ENCODE measurements at places on chromosomes 12 and 14.

DNA sequence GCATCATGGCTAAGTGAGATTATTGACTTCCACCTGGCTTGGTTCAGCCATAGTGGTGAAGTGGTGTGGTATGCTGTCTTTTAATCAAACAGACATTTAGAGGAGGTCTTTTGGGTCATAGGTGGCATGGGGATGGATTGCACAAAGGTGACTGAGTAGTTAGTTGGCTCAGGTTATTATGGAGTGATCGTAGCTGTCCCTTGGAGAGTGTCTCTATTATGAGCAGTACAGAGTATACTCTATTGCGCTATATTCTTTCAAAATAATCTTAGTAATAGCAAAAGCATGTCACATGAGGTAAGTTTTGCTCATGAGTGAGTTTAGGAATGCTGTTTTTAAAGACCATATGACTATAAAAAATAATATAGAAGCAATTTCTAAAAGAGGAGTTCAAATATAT is 60.4 kb downstream of the RASSF8 start:
- DNase-seq, result no peak

- DNase-seq, result no peak
These were observed 57.8 kb upstream of the ACTN1 start for GRCh38 chr14:69036757-69037506.

- DNase-seq, result no peak
These were observed 162.0 kb downstream of the UNC79 start for GRCh38 chr14:93592786-93593185.

GRCh38 chr12:75505706-75506312 is 5.6 kb downstream of the KRR1 start:
- DNase-seq, result no peak

DNA sequence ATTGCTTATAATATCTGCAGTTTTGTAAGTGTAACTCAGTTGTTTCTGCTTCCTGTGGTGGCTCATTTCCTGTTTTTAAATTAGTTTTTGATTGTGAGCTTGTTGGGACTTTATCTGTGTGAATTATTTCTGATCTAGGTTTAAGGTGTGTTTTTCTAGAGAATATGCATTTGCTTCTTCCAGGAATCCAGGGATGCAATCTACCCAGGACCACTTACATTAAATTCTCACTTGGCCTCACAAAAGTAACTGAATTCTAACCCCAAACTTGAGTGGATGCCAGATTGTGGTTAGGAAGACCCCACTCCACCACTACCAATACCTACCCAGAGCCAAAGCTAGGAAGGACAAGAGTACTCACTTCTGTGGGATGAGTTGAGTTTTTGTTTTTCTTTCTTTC is 11.9 kb downstream of the STYX start:
- no peak for DNase-seq

GRCh38 chr14:93156693-93157369 is 27.9 kb downstream of the MOAP1 start:
- no peak for DNase-seq

GRCh38 chr14:84520711-84521338 is 1009.1 kb upstream of the FLRT2 start:
- no peak for DNase-seq

- DNase-seq, result no peak
These were observed 38.7 kb upstream of the DUSP6 start for GRCh38 chr12:89390802-89391673.

DNA sequence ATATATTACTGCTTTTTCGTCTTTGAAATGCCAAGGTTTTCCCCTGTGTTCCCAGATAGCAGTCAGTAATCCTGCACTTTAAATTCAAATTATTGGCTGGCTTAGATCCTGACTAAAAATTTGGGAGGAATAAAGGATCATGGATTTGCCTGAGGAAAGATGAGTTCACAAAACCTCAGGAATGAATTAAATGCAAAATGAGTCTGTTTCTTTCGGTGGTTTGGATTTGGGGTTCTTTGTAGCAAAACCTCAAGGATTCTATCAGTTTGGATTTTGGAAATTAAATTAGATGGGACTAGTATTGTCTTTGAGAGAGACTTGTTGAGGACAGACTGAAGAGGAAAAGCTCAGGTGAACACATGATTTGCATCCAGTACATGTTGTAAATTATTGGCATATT is 36.1 kb downstream of the PPFIBP1 start:
- no peak for DNase-seq

- DNase-seq, result no peak
These were observed 743.4 kb downstream of the RPS29 start for GRCh38 chr14:48842785-48843184.

GRCh38 chr12:7069386-7069785 is 8.9 kb downstream of the C1S start:
- DNase-seq, result no peak

GRCh38 chr14:51039252-51039651 is 55.7 kb downstream of the TRIM9 start:
- DNase-seq, result no peak

DNA sequence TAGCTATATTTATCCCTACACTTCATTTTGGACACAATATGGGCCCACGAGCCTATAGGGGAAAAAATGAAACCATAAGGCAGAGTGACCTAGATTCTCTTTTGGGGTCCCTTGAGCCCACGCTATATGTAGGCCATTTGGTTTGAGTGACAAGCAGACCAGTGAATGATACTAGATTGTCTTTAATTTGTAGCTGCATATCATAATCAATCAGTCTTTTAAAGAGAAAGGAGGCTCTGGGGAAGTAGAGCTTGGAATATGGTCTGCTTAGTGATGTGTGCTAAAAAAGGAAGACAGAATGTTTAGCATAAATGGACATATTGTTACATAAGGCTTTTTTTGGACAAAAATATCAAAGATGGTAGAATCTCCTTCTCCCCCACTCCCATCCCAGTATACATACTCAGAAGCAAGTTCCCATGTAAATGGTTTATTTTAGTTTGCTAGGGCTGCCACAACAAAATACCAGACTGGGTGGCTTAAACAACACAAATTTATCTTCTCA is 140.8 kb downstream of the CAPZA3 start:
- DNase-seq, result no peak

DNA sequence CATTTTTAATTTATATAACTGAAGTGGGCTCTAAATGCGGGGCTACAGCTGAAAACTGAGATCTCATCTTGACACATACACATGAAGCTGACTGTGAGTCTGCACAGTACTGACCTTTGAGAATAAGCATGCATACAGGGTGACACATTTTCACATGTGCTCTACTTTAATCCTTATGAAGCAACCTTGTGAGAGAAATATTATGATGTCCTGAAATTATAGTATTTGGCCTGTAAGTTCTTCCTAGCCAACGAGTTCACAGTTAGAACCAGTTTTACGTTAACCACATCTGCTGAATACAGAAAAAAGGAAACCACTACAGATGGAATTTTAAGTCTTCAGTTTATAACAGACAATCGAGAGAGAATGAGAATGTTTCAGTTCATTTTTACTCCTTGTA is 70.3 kb downstream of the SPPL3 start:
- DNase-seq, result no peak

GRCh38 chr14:30559638-30560091 is 707 bp downstream of the G2E3 start:
- no peak for DNase-seq

DNA sequence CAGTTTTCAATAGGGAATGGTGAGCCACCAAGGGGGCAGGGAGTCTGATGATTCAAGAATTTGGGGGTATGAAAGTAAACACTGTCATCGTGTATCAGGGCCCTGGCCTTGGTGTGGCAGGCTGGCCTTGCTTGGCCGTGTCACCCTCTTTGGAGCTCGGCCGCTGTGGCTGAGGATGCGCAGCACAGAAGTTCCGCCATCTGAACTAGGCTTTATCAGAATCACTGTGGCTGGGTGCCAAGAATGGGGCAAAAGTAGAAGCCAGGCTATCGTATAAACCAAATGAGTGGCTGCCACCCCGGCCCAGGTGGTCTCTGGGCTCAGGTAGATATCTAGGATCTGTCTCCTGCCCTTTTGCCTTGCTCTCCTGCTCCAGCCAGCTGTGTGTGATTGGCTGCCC is 137.4 kb downstream of the PAPOLA start:
- DNase-seq, result no peak

GRCh38 chr12:6263931-6264330 is 46.6 kb upstream of the PLEKHG6 start:
- DNase-seq, result no peak

DNA sequence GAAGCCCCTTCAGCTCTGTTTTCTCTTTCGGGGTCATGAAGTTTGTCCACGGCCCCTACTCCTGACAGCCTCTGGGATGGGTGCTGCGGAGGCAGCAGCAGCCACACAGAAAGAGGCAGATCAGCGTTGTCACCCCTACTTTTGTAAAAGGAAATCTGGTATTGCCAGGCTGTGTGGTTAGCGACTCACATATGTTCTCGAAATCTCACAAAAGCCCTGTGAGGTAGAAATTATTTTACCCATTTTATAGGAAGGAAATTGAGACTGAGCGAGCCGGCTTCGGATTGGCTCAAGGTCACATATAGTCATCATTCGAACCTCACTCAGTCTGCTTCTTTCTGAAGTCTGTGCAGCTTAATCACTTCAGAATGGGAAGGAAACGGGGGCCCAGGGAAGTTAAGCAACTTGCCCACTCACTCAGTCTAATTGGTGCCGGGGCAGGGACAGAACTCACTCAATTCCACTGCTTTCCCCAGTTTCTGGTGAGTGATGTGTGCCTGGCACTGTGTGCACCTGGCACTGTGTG is 1.1 kb upstream of the CKAP4 start:
- no peak for DNase-seq

GRCh38 chr14:49702725-49703124 is 9.8 kb downstream of the KLHDC1 start:
- no peak for DNase-seq

DNA sequence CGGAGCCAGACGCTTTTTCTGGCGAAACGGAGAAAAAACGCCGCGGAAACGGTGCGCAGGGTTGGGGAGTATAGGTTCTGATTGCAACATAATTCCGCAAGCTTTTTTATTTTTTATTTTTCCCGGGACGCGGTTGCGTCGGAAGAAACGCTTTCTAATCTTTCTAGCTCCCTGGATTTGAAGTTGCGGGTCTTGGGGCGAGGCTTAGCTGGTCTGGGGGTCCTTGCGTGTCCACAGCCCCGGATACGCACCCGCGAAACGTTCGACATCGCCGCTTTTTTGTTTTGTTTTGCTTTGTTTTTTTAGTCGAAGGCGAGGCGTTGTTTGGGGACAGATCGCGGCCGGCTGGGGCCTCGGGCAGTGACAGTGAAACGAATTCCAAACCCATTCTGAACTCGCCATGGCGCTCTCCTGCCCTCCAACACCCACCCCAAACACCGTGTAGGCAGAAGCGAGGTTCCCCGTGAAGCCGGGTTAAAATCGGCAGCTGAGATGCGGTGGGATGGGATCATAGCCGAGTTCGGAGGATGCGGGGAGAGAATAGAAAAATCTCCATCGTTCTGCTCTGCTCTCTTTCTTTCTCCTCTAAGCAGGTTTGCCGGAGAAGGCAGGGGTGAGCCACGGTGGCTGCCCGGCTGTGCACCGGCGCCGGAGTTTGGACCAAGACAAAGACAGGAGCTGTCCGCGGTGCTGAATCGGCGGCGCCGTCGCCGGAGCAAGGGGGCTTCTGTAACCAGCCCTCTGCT is 8.1 kb upstream of the LHX5 start:
- DNase-seq, result no peak

GRCh38 chr12:19223018-19223417 is 93.5 kb downstream of the PLEKHA5 start:
- no peak for DNase-seq

GRCh38 chr12:70840656-70841350 is 79.7 kb downstream of the PTPRR start:
- no peak for DNase-seq

GRCh38 chr12:53160673-53161072 is 19.8 kb upstream of the ZNF740 start:
- no peak for DNase-seq

- no peak for DNase-seq
These were observed 60.6 kb downstream of the SUDS3 start for GRCh38 chr12:118436986-118437385.

DNA sequence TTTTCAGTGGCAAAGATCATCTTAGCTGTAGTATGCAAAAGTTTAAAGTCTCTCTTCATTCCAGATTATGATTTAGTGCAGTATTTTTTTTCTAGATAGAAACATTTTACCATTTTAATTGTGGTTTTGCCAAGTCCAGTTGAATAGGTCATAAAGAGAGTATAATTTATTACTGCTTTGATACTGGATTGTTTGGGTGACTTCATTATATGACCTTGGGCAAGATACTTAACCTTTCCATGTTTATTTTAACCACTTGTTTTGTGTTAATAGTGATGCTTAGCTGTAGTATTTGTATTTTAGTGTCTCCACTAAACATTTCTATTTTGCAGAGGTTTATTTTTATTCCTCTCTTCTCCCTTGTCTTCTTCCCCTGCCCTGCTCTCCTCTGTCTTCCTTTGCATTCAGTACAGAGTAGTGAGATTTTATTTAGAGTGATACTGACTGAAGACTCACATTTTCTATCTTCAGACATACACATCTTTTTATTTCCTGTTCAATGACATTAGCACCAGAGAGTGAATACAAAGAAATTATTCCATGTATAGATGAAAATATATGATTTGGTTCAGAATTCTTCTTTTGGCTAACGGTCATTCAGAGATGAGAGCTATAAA is 215.2 kb downstream of the ERC1 start:
- no peak for DNase-seq

DNA sequence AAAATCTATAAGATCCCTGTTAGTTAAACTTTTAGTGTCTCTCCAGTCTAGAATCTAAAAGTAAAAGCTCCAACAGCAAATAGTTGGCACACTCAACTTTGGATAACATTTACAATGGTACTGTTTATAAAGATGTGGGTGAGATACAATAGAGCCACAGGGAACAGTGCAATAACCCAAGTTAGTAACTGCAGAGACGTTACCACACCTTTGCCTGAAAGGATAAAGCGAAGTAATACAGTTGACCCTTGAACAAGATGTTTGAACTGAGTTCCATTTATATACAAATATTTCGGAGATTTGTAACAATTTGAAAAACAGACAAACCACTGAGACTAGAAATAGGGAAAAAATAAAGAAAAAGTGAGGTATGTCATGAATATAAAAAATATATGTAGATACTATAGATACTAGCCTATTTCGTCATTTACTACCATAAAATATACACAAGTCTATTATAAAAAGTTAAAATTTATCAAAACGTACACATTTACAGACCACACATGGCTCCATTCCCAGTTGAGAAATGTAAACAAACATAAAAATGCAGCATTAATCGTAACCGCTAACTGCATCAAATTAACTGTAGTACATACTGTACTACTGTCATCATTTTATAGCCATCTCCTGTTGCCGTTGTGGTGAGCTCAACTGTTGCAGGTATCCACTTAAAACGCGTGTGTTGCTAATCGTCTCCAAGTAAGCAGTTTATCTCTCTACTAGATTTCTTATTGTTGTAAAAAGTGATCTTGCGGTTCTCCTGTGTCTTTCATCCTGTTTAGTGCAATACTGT is 56.5 kb upstream of the HIF1A start:
- DNase-seq, result no peak

- no peak for DNase-seq
These were observed 1538.3 kb upstream of the SEL1L start for GRCh38 chr14:83071888-83072501.
